Activated CD4-positive, alpha-beta T cell treated with anti-CD3 and anti-CD28 coated beads, Interleukin-2, amount 50 U/mL, for 24 hours (primary cell): ENCODE measurements at places on chromosomes 2 and 18.

GRCh38 chr2:105677901-105678300 is 66.8 kb upstream of the NCK2 start:
- DNase-seq: no peak

DNA sequence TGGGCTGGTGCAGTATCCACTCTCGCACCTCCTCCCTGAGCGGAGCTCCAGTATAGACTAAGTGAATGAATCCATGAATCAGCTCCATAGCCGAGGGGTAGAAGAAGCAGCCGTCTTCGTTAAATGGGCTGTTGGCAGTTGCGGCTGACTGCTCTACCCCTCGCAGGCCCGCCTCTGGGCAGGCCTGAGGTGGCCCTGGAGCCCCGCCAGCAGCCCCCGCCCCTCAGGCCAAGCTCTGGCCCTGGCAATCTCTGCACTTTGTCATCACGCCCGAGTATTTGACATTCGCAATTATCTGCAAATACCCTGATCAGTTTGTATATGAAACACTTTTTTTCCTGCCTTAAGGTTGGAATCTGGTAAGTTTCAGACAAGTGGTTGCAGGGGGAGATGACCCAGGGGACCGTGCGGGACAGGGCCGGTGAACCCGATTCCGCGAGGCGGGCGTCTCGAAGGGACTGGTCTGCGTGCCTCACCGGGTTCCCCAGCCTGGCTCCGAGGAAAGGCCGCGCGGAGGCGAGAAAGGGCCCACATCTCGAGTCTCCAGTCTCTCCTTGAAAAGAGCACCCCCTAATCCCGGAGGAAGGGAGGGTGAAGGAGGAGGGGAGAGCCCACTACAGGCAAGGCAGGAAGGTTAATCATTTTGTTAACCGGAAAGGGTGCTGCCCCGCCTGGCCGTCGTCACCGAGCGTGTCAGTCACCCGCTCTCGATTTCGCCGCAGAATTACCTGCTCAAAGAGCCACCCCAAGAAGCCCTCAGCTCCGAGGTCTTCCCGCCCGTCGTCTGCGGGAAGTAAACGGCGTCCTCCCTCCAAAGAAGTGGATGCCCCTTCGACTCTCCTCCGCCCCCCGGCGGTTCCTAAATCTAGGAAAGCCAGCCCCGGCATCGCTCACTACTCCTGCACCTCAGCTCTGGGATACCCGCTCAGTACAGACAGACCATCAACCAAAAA is 11.1 kb upstream of the SATB2 start:
- no peak for DNase-seq

GRCh38 chr2:18096836-18097405 is 218.5 kb downstream of the KCNS3 start:
- no peak for DNase-seq

- no peak for DNase-seq
Observed at GRCh38 chr2:123513351-123513750, 511.7 kb upstream of the CNTNAP5 start.

GRCh38 chr2:66790651-66791181 is 355.8 kb downstream of the MEIS1 start:
- no peak for DNase-seq

GRCh38 chr2:163563336-163563735 is 172.5 kb downstream of the FIGN start:
- DNase-seq: no peak

DNA sequence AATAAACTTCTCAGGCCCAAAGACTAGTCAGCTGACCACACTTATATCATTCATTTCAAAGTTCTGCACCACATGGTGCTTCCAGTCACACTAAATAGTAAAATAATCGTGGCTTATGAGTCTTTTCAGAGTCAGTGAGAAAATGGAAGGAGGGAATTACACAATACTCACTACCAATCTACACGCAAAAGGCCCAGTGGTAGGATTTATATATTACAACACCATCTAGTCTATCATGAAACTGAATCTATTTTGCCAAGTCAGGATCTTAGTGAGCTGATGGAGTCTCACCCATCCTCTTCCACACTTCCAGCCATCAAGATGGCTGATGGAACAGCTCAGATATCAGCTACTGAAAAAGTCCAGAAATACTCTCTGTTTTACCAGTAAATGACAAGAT is 21.9 kb downstream of the INO80D start:
- no peak for DNase-seq

DNA sequence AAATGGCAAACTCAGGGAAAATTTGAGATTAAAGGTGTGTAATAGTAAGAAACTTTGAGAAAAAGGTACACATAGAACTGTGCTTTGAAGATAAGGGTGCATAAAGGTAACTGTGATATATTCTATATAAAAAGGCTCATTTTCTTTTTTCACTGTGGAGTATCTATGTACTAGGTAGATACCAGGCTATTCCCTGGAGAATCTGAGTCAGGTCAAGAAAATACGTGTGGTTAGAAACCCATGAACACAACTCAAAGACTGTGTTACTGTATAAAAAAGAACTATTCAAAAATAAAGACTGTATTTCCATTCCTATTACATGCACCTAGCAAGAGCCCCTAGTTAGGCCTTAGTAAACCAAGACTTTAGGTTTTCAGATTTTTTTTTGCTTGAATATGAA is 100.1 kb upstream of the GRB14 start:
- DNase-seq: no peak

DNA sequence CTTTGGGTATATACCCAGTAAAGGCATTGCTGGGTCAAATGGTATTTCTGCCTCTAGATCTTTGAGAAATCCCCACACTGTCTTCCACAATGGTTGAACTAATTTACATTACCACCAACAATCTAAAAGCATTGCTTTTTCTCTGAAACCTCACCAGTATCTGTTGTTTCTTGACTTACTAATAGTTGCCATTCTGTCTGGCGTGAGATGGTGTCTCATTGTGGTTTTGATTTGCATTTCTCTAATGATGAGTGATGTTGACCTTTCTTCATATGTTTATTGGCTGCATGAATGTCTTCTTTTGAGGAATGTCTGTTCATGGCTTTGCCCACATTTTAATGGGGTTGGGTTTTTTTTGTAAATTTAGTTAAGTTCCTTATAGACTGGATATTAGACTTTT is 382.6 kb upstream of the ZNF804A start:
- DNase-seq: no peak

DNA sequence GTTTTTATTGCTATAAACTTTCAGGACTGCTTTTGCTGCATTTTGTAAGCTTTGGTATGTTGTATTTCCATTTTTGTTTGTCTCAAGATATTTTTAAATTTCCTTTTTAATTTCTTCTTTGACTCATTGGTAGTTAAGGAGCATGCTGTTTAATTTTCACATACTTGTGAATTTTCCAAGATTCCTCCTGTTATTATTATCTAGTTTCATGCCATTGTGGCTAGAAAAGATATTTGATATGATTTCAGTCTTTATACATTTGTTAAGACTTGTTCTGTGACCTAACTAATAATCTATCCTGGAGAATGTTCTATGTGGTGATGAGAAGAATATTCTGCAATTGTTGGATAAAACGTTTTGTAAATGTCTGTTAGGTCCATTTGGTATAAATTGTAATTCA is 62.1 kb downstream of the NUP35 start:
- DNase-seq: no peak

DNA sequence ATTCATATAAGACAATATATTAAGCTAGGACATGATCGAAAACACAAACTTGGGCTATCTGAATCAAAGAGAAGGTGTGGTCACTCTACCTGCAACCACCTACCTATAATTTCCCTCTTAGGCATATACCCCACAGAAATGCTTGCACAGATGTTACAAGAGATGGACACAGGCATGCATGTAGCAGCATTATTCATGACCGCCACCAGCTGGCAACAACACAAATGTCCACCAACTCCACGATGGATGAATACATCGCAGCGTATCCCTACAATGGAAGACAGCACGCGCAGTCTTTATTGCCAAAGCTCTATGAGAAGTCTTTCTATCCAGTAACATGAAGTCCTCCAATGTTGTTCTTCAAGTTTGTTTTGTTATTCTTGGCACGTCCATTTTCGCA is 90.8 kb downstream of the ARL4C start:
- DNase-seq: no peak

DNA sequence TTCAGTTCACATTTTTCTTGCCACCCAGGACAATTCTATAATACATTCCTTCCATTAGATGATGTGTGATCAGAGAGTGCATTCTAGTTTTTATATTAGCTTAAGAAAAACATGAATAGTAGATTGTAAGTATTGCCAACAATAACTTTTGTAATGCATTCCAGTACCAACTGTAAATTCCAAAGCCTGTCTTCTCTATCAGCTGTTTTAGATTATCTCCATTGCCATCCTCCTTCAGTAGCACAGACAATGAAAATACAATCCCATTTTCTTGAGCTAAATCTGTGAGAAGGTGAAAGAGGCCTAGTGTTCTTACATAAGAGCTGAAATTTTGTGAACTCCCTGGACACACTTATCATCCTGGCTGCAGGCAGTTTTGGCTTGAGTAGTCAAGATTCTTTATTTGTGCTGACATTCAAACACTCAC is 103.9 kb downstream of the CCBE1 start:
- no peak for DNase-seq

- DNase-seq: no peak
Observed at GRCh38 chr2:130375291-130376266, 19.7 kb downstream of the PTPN18 start.

DNA sequence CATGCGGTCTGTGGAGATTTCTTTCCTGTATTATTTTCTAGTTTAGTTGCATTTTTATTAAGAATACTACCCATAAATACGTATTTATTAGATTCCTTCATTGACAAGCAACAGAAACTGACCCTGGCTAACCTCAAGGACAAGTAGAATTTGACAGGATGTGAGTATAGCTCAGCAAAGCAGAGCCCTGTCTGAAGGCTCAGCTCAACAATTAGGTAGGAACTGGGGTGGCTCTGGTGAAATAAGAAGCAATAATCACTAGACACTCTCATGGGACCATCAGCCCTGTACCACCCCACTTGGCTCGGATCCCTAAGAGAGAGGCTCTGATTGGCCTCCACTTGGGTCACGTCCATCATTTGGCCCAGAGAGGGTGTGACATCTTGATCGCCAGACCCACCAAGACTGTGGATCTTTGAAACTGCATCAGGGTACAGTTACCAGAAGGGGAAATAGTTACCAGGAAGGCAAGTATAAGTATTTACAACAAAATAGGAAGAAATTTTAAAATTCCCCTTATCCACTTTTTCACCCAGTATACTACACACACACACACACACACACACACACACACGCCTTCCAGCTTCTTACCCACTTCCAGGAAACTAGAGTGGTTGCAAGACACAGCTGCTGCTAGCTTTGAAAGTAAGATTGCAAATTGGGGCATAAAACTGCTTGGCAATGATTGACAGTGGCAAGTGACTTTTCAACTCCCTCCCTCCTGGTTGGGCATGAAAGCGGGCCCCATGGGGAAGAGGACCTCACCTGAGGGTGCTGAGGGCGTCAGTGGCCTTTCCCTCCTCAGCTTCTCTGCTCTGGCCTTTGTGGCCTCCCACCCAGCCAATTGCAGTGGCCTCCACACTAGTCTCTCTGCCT is 41.8 kb downstream of the KCTD18 start:
- no peak for DNase-seq

GRCh38 chr18:74183130-74183529 is 34.8 kb downstream of the TIMM21 start:
- no peak for DNase-seq

DNA sequence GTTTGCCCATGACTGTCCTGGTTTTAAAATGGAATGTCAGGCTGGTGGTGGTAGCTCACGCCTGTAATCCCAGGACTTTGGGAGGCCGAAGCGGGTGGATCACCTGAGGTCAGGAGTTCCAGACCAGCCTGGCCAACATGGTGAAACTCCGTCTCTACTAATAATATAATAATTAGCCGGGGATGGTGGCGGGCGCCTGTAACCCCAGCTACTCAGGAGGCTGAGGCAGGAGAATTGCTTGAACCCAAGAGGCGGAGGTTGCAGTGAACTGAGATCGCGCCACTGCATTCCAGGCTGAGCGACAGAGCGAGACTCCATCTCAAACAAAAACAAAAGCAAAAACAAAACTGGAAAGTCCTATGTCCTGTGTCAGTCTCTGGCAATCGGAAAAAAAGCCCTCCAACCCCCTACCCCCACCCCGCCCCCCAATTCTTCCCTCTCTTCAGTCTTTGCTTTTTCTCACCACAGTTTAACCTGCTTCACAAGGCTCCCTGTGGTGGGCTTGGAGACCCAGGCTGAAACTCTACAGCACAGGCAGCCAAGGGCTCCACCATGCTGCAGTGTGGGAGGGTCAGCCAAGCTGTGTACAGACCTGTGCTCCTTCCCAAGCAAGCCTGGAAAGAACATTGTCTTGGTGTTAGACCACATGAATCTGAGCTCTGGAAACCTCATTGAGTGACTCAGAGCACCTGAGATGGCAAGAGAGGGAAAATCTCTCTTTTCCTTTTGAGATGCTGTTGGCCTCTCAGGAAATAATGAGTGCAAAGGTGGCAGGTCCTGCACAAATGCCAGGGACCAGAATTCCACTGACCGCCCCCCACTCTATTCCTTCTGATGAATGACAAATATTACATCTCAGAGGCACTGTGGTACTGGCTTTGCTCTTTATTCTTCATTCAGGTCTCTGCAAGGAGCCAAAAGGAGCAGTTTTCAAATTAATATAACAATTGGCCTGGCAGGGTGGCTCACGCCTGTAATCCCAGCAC is 16.7 kb downstream of the MYCN start:
- DNase-seq: no peak

DNA sequence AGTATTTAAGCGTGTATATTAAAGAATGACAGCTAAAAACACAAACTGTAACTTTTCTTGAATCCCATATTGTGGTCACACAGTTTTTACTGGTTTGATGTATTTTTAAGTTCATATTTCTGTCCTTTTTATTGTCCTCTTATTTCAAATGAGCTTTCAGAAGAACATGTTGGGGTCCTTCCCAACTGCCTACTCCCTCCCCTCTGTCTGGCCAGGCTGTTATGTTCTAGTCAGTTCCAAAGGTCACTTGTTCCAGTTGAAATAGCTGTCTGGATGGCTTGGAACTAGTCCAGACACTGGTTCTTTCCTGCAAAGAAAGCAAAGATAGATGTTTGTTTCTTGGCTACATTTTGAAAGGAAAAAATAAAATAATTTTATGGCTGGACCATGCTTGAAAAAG is 306.9 kb downstream of the GULP1 start:
- no peak for DNase-seq

- DNase-seq: no peak
Observed at GRCh38 chr2:229164545-229165249, 106.4 kb downstream of the PID1 start.

- no peak for DNase-seq
Observed at GRCh38 chr2:31188131-31188530, 29.2 kb downstream of the CAPN14 start.

DNA sequence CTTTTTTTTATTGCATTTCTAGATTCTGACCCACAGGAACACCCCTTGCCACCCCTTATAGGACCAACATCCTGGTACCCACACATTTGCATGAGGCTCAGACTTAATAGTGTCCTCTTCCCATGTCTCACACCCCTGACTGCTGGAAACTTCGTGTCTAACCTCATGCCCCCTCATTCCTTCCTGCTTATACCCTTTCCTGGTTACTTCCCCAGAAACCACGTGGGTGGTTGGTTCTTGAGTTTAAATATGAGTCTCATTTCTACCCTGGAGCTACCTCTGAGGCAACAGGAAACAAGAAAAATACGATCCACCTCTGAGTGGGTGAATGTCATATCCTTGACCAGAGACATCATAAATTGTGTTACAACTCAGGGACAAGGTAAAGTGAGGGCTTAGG is 1.6 kb downstream of the TNP1 start:
- DNase-seq: no peak
